BJ (cell line): ENCODE measurements at places on chromosomes 4 and X. TPM values are rescaled to one million over a fixed set of nuclear protein-coding genes. Genes with fewer than 3 reads are reported as not detected.

Gene VGLL1
- not detected in 2 replicates for polyA plus RNA-seq

Gene GAGE12H
- polyA plus RNA-seq = not detected in 2 replicates

DNA sequence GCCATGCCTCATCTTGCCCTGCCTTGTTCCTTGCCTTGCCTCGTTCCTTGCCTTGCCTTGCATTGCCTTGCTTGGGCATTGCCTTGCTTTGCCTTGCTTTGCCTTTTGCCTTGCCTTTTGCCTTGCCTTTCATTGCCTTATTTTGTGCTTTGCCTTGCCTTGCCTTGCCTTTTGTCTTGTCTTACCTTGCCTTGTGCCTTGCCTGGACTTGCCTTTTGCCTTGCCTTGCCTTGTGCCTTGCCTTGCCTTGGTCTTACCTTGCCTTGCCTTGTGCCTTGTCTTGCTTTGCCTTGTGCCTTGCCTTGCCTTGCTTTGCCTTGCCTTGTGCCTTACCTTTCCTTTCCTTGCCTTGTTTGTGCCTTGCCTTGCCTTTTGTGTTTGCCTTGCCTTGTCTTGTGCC lies 88.2 kb downstream of the TAB3 start:
- DNase-seq = no peak

- DNase-seq = peak; percentile 78
Measured at GRCh38 chr4:4990857-4991540, 28.3 kb downstream of the CYTL1 start.

DNA sequence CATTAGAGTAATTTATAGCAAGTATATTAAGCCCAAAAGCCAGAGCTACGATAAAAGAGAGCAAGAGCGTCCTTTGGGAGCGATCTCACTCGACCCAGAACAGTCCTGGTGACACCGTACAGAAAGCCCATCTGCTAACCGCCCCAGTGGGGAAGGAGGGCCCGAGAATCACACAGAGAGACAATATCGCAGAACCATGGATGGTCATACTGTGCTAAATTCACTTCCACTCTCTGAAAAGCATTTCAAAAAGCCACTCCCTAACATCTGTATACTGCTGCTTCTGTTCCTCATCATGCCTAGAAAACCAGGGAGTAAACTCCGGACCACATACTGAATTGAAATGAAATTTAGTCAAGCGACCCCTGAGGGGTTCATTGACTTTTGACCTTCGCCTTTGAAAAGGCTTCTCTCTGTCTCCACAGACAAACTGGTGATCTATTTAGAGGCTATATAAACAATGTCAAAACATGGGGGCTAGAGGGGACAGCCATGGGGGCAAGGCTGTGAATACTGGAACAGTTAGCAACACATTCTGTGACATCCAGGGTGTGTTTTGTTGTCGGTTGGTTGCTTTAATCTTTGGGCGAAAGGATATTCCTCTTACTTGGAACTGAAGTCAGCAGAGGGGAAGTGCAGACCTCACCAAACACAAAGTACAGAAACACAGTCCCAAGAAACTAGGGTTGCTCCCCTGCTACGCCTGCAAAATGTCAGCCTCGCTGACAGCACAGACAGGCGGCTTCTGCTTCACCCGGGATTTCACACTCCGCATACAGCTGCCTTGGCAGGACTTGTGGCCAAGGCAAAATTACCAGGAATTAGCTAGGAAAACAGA lies 129.0 kb upstream of the RASGEF1B start:
- DNase-seq = no peak

DNA sequence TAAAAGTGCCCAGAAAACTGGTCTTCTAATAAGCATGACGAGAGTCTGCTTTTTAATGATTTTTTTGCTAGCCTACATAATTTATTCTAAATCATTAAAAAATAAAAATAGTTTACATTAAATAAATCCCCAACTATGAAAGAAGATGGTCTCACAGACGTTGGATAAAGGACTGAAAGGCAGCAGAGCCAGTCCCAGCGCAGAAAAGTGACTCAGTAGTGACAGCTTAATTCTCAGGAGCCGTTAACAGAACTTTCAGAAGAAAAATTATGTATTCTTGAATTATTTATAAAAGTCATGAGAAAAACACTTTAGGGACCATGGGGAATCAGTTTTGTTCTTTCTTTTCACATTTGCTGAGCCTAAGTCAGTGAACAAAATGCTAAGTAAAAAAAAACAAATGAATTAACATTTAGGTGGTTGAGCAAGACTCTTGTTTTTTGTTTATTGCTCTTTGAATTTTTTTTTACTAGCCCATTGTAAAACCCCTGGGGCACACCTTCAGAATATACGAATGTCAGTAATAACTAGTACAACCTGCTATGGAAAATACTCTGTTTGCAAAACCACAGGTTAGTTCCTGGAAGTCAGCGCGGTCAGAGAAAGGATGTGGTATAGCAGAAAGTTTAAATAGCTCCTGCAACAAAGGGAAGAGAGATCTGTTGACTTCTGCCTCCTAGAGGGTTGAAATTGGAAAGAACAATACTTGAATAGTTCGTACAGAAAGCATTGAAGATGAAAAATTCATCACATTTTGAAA lies 50.4 kb upstream of the CCDC160 start:
- DNase-seq = no peak

DNA sequence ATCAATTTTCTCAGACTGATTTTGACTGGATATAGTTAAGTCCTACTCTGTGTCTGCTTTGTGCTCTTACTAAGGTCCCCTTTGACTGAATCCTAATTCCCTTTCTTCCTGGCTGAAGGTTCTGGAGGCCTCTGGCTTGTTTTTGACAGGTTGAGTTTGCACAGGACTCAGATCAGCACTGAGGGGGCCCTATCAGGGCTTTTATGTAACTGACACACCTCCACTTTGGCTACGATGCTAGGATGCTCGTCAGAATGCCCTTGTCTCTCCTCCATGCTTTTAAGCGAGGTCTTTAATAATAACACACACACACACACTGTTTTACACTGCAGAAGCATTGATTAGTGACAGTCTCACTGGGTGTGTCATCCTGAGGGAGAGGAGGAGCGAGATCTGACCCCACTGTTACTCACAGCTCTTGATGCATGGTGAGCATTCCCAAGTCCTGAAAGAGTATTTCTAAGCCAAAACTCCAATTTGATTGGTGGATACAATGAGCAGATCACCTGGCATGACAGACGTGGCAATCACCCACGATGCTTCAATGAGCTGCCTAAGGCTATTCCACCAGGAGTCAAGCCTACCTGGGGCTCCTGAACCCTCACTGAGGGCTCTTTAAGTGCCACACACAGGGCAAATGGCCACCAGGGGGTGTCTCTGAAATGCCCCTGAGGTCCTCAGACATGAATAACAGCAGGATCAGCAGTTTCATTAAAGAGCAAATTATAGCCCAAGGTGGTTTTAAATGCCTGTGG lies 130.4 kb upstream of the CPEB2 start:
- DNase-seq = no peak

- DNase-seq = no peak
Measured at GRCh38 chr4:141643557-141643956, 7.2 kb downstream of the IL15 start.

- no peak for DNase-seq
Measured at GRCh38 chr4:6568689-6569332, 6.2 kb upstream of the MAN2B2 start.

DNA sequence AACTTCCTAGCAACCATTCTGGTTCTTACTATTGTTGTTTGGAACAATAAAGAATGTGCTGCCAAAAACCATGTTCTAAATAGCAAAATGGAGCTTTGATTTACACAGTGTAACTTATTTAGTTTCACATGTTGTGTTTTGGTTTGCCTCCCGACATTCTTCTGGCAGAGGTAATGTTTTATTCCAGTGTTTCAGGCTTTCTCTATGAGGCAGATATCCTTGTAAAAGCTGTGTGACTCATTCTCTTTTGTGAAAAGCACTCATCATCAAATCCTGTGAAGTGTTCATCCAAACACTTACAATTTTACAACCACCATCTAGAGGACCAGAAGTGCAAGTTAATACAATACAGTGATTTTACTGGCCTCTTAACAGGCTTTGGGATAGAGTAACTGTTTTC lies 219.0 kb upstream of the GIMD1 start:
- peak; percentile 84 for DNase-seq

DNA sequence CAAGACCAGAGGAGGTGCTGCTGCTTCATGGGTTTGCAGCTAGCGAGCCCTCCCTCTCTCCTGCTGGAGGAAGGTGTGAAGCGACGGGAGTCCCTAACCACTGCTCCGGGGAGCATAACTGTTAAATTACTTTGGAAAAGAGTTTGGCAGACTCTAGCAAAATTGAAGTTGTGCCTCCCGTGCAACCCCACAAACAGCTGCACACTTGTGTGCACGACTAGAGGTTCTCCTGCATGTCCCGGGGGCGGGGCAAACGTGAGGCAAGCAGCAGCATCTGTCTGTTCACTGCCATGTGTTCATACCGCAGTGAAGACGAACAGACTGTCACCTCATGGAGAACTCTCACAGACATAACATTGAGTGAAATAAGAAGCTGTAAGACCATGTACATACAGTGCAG lies 34.5 kb downstream of the TNIP2 start:
- no peak for DNase-seq

DNA sequence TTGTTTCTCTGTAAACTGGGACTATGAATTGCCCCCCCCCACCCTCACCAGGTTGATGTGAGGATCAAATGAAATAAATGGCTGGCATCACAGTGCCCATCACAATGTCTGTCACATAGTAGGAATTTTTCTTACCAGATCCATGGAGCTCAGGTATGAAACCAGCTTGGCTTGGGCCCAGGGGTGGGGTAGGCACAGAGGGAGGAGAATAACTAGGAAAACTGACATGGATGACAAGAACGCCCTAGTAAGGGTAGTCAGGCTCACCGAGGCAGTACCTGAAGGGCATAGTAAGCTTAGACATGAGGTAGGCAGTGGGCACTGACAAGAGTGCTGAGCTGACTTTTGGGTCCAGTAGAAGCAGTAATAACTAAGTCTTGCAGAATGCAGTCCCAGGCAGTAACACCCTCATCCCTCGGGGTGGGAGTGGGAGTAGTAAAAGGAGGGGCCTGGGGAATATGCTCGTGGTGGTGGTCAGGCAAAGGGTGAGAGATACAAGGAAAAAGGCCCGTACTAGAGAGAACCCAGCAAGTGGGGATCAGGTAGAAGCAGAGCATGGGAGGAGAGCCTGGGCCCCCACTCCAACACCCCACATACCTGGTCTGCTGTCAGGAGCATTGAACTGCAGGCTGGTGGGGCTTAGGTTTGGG lies 155.9 kb upstream of the PJA1 start:
- DNase-seq = no peak

DNA sequence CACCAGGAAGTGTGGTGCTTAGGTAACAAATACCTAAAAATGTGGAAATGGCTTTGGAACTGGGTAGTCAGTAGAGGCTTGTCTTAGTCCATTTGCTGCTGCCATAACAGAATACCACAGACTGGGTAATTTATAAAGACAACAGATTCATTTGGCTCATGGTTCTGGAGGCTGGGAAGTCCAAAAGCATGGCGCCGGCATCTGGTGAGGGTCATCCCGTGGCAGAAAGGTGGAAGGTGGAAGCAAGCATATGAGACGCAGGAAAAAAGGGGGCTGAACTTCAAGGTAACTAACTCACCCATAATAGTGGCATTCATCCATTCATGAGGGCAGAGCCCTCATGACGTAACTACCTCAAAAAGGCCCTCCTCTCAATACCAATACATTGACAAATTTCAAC lies 6.6 kb downstream of the FAM3A start:
- no peak for DNase-seq

DNA sequence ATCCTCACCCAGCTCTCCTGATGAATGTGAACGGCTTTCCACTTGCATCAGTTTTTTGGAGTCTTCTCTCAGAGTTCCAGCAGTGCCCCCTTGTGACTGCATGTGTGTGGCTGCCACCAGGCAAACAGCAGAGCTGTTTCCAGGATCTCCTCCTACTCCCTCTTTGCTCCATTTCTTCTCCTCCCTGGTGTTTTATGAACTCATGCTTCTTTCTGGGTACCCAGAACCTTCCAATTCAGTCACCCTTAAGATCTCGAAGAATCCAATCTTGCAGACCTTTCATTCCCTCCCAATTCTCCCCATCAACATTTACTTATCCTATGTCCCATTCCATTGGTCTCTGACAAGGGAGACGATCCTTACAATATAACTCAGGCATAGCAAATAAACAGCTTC lies 6.8 kb upstream of the TCEANC start:
- no peak for DNase-seq

DNA sequence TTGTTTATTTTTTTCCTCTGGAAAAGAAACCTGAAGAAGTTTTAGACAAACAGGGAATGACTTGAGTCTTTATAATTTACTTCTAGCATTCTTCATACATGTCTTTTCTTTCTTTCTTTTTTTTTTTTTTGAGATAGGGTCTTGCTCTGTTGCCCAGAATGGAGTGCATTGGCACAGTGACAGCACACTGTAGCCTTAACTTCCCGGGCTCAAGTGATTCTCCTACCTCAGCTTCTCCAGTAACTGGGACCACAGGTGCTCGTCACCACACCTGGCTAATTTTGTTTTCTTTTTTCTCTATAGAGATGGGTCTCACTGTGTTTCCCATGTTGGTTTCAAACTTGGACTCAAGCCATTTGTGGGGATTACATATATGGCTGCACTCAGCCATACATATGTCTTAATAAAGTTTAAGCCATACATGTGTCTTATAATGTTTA lies 71.8 kb downstream of the RAPGEF2 start:
- no peak for DNase-seq

DNA sequence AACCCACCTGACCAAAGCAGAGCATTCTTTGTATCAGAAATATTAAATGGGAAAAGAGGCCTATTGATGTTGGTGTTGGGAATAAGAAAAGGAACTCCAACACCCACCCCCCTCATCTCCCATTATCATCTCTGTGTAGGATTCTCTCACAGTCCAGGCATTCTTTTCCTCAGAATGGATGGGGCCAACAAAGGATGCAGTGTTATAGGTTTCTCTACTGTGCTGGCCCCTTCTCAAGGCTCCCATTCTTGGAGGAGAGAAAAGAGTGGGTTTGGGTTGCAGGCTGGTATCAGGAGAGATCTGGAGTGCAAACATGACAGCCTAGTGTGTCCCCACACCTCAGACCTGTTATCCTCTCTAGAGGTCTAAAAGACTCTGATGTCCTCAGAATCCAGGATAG lies 59.6 kb downstream of the UGT8 start:
- no peak for DNase-seq

DNA sequence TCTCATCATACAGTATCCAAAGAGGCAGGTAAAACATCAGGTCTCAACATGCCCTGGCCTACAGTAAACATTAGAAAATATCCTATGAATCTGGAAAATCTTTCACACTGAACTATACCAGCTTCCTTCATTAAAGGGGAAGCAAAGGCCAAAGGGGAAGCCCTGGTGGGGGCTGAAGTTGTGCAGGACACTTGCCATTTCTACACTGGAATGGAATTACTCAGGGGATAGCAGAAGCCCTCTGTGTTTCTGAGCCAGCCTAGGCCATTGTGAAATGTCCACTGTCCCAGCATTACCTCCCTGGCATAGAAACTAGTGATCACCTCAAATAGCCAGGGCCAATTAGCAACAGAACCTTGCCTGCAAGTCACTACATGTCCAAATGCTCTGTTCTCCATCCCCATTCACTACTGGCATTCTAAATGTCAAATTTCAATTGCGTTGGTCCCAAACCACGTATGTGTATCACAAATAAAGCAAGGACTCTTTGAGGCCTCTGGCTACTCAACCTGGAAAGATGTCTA lies 429.9 kb downstream of the AFF2 start:
- no peak for DNase-seq

GRCh38 chr4:48047421-48047844 lies 30.9 kb downstream of the NIPAL1 start:
- no peak for DNase-seq
